ENCODE measurements at places on chromosomes 4 and X.

DNA sequence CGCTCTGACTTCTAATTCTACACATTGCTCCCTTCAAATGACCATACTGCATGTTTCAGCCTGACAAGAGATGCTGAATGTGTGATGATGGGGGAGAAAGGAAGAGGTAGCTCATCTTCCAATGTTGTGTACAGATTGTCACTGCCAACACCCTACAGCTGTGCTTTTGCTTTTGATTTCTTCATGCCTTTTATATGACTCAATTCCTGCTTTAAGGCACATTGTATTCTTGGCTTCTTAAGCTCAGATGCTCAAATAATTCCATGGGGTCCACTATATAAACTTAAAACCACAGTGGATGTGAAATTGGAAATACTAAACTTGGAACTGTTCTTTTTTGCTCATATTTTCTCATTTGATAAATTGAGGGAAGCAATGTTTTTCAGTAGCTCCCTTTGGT is 183.2 kb upstream of the WDFY3 start:
- no peak for DNase-seq

DNA sequence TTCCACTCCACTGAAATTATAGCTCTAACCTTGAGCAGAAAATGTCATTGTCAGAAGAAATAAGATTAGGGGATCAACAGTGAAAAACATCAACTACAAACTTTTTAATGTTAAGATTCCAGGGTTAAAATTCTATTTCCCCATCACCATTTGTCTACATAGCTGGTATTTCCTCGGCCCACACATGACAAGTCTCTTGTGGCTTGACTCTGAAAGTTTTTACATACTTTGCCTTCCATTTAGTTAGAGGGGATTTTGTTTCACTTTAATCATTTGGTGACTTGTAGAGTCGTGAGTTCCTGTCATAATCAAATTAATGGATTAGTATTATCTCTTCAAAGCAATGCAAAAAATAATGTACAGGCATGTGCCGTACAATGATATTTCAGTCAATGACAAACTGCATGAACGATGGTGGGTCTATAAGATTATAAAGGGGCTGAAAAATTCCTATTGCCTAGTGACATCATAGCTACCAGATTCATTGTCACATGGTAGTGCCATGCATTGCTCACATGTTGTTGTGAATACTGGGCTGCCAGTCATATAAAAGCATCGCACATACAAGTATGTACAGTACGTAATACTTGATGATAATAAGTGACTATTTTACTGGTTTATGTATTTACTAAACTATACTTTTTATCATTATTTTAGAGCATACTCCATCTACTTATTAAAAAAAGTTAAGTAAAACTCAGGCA is 72.0 kb downstream of the ING2 start:
- no peak for DNase-seq

- DNase-seq, result no peak
Observed at GRCh38 chrX:9862525-9862924, 76.3 kb downstream of the SHROOM2 start.

- DNase-seq, result no peak
Observed at GRCh38 chr4:76518241-76518640, 83.2 kb downstream of the SHROOM3 start.

- no peak for DNase-seq
Observed at GRCh38 chrX:44020693-44021092, 47.5 kb upstream of the NDP start.

GRCh38 chrX:38678821-38679220 is 117.5 kb downstream of the TSPAN7 start:
- no peak for DNase-seq

DNA sequence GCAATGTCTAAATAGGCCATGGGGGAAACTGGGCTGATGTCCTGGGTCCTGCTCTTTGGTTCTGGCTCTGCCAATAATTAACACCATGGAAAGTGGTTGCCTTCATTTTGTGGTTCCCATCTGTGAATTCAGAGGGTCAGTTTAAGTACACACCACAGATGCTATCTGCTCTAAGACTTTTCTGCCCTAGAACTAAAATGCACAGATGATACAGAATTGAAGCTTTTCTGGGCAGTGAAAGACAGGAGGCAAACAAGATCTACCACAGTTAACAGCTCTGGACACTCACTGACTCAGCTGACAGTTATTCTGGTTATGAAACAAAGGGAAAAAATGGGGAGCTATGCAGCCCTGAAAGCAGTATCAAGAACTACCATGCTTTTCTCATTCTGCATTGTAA is 37.3 kb downstream of the APBB2 start:
- DNase-seq, result no peak

- DNase-seq, result peak; percentile 15
Observed at GRCh38 chr4:15654593-15655222, 449 bp downstream of the FBXL5 start.

DNA sequence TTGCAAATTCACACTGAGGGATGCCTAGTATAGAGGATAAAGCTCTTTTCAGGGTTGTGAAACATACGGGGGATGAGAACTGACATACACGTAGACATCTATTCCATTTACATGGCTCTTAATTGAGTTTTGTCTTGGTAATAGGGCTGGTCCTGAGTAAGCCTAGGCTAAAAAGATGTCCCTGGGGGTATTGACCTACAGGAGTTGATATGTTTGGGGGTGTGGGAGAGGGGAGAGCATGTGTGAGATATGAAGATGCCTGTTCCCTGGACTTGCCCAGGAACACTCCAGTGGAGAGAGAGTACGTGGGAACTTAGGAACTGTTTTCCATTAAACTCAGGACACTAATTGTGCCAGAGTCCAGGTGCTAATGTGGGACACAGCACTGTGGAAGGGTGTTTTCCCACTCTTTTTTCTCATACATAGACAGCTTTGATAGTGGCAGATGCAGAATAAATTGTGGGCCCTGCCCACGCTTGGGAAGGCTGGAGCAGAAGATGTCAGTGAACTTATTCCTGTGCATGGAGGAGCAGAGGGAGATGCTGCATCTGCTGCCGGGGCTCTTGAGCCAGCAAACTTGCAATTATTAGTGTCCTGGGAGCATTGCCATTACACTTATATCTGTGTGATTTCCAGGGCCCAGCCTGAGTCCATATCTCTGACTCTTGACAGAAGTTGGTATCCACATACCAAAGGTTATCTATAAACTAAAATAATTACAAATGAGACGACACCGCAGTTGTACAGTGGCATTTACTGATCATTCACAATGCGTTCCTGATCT is 20.7 kb downstream of the SYNPO2 start:
- DNase-seq, result no peak

Data from T follicular helper cell (primary cell).